ENCODE measurements at places on chromosomes 1 and 21.

DNA sequence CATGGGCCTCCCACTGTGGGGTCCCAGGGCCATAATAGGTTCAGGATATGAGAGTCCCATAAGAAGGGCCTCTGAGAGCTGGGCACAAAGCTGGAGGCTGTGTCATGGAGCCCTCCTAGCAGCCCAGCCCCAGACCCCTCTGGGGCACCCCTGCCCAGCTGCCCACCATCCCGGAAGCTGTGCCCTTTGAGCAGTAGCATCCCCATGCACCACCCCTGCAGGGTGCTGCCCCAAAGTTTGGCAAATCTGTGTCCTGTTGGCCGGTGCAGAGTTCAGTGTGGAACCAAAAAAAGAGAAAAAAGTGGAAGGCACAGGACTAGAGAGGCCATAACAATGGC, 17.6 kb downstream of the TNNT2 start:
- DNase-seq, result no peak

GRCh38 chr1:64268653-64269557, 65.5 kb downstream of the UBE2U start:
- DNase-seq, result peak; percentile 64

- DNase-seq, result no peak
These were observed 18.9 kb downstream of the NPR1 start for GRCh38 chr1:153697191-153698019.

- no peak for DNase-seq
These were observed 37.3 kb upstream of the HTR1D start for GRCh38 chr1:23254584-23254983.

- no peak for DNase-seq
These were observed 163.2 kb upstream of the COL6A1 start for GRCh38 chr21:45818276-45818903.

- no peak for DNase-seq
These were observed 78.5 kb downstream of the RUNX1 start for GRCh38 chr21:34970566-34970965.

DNA sequence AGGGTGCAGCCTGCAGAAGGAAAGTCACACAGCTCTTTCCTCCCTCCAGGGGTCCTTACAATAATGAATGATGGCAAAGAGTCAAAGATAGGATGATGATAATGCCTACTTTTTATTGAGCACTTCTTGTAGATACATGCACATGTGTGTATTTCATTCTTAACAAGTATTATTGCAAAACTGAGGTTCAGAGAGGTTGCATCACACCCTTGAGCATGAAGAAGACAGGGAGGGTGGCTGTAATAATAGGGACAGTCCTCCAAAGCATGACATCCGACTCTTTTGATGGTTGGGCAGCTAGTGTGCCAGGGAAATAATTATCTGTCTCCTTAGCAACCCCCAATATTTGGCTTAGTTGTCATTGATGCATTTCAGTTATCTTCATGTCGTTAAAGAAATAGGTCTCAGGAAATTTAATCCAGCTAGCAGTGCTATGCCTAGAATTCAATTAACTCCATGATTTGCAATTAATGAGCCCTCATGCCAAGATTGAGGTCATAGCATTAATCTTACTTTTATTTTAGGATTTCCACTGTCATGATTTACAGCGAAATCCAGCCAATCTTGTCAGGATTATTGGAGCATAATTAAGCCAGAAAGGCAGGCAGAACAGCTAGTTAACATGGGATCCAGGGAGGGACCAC, 35.0 kb downstream of the DNAJC6 start:
- no peak for DNase-seq

- DNase-seq, result no peak
These were observed 82.4 kb upstream of the GPR88 start for GRCh38 chr1:100455478-100456072.

DNA sequence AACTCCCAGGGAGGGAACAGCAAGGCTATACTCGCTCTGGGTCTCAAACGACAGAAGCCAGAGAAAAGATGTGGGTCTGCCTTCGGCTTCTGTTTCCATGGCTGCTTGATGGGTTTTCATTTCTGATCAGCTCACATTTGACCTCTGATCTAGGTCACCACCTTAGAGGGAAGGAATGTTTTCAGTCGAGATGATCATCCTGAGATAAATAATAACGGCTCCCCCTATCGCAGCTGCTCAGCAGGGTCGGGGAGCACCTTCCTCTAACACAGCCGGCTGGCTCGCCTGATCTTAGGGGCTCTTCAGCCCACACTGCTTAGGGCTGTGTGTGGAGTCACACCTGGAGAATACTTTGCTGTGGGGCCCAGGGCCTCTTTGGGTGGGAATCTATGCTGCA, 53.1 kb upstream of the ZNF648 start:
- DNase-seq, result no peak

- DNase-seq, result peak; percentile 35
These were observed 27.8 kb upstream of the A3GALT2 start for GRCh38 chr1:33348676-33349080.

DNA sequence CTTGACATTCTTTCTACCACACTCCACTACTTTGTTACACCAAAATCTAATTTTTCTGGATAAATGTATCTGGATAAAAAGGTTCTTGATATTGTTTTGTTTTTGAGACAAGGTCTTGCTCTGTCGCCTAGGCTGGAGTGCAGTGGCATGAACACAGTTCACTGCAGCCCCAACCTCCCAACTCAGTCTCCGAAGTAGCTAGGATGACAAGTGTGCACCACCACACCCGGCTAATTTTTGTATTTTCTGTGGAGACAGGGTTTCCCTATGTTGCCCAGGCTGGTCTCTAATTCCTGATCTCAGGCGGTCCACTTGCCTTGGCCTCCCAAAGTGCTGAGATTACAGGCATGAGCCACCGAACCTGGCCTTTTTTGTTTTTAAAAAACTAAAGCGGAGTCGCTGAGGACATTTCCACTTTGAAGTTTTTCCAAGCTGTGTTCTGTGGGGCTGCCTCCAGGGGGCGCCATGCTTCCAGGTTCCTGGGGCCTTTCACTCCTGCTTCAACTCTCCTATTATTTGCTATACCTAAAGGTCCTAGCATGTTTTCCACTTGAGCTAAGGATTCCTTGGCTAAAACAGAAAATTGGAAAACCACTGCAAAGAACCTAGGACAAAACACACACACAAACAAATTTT, 14.1 kb upstream of the NCMAP start:
- DNase-seq, result peak; percentile 58

DNA sequence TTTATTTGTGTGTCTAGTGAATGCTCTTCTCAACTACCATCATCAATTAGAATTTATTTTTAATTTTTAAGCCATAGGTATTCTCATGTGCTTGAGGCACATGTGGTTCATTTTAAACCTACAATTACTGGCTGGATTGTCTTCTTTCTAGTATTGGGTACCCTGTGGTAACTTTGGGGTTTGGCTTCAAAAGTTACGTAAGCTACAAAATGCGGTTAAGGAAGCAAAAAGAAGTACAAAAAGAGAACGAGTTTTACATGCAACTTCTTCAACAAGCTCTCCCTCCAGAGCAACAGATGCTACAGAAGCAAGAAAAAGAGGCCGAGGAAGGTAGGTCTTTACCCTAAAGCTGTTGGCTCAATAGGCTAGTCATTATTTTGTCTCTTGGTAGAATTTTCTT, 25.8 kb downstream of the MACO1 start:
- DNase-seq, result no peak

- peak; percentile 74 for DNase-seq
These were observed at the start of gene EVA1B for GRCh38 chr1:36323636-36324352. EVA1B (minus strand) TSS chr1:36323645; CDS start chr1:36323037, 608 bp downstream.

GRCh38 chr1:152654110-152654509, 9.1 kb upstream of the LCE2D start:
- peak; percentile 68 for DNase-seq

GRCh38 chr1:36625935-36626310, 143.2 kb upstream of the CSF3R start:
- DNase-seq, result no peak
